ENCODE measurements at places on chromosomes 11 and 22.

- DNase-seq: no peak
These were observed 59.8 kb downstream of the PACSIN2 start for GRCh38 chr22:42955087-42955635.

DNA sequence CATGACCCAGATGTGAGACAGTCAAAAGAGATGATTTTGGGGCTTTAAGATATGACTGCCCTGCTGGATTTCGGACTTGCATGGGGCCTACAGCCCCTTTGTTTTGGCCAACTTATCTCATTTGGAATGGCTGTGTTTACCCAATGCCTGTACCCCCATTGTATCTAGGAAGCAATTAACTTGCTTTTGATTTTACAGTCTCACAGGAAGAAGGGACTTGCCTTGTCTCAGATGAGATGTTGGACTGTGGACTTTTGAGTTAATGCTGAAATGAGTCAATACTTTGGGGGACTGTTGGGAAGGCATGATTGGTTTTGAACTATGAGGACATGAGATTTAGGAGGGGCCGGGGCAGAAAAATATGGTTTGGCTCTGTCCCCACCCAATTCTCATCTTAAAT is 88.4 kb downstream of the RSF1 start:
- no peak for DNase-seq

GRCh38 chr11:125454047-125454446 is 42.0 kb downstream of the FEZ1 start:
- DNase-seq: no peak

DNA sequence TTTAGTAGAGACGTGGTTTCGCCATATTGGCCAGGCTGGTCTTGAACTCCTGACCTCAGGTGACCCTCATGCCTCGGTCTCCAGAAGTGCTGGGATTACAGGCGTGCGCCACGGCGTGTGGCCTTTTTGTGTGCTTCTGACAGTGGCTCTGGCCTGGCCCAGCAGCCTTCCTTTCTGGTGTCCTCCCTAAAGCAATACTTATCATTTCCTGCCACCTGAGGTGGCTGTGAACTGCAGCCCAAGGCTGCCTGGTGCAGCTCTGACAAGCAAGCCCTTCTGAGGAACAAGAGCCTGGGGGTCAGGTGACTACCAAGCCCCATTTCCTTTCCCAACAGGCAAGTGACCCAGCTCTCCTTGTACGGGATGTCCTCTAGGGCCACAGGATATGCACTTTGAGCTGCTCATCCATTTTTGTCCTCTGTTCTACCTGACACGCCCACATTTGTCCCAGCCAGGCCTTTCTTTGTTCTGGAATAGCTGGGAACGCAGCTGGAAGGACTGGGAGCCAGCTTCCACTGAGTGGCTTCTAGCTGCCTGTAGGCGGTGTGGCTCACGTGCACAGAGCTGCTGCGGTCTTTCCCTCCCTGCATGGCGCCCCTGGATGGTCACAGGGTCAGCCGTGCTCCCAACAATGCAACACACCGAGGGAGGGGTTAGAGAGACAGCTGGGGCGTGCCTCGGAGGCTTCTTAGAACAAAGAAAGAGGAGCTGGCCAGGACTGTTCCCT is 12.3 kb upstream of the BID start:
- peak; percentile 71 for DNase-seq

DNA sequence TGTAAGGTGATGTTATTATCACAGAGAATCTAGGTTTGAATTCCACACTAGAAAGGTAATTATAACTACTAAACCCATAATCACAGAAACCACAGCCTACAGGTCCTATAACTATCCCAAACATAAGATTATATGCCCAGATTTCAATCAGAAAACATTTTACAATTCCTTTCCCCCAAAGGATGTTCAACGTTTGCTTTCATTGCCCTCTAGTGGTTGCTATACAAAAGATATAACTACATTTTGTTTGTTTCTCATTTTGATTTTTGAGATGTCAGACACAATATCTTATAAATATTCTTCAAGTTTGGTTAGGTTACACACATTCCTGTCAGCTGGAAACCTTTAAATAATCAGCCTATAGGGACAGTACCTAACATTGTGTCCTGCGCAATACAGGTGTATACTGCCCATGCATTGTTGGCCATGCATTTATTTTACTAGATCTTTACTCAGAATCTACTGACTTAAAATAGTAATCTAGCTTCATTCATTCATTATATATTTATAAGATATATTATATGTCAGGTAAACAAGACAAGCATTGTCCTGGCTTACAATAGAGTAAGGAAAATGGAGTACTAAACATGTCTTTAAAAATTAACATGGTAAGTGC is 530.5 kb upstream of the CCDC90B start:
- DNase-seq: peak; percentile 19

GRCh38 chr11:126268708-126269579 is at the start of the genes FOXRED1 and SRPRA:
Gene FOXRED1, plus strand, starts transcription at chr11:126269154. Its CDS starts 53 bp downstream, at chr11:126269207.
Gene SRPRA, minus strand, starts transcription at chr11:126268895. Its CDS starts 91 bp downstream, at chr11:126268804.
- DNase-seq: peak; percentile 99

- no peak for DNase-seq
These were observed 51.7 kb downstream of the SYT13 start for GRCh38 chr11:45234306-45235006.

- DNase-seq: peak; percentile 17
These were observed 13.3 kb upstream of the CACNA1I start for GRCh38 chr22:39556970-39557841.

All from NCI-H345 (cell line).